Thoracic aorta (tissue), 2 donors: ENCODE measurements at places on chromosomes 6 and 20. TPM values are rescaled to one million over a fixed set of nuclear protein-coding genes. Genes with fewer than 3 reads are reported as not detected.

DNA sequence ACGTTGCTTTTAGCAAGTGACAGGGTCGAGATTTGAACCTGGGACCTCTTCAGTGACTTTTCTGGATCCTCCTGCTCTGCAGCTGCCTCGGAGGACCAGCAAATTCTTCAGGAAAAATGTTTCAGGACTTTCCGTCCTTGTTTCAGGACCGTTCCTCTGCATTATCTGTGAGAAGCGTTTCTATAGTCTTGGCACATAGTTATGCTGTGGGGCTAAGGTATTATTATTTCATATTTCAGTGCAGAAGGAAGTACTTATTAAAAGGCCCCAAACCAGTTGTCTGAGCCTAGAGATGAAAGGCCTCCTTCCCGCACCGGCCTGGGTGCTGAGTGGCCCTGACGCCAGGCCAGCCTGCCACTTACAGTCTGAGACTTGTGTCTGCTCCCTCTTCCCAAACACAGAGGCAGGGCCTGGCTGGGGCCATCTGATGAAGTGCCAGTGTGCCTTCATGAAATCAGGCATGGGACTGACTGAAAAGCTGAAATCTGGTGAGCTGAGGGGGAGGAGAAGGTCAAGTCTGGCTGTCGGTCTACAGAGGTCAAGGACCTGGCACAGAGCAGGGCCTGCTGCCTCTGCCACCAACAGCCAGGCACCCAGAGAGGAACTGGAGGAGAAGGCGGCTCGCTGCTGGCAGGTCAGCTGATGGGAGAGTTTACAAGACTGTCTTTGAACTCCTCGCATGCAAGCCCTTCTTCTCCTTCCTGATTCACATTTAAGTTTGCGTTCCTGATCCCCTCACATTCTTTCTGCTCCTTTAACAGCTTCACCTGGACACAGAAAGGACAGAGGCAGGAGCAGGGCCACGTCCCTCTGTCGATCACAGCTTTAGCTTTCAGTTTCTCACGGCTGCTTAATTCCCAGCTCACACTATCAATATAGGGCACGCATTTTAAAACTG is 8.9 kb upstream of the QKI start:
- no peak for DNase-seq

GRCh38 chr20:33910529-33911327 is 83.0 kb upstream of the RALY start:
- DNase-seq, result no peak

The TUBE1 gene
- 27.3 TPM for total RNA-seq

- no peak for DNase-seq
Measured at GRCh38 chr20:20664795-20665589, 47.5 kb downstream of the RALGAPA2 start.
